ENCODE measurements at places on chromosomes 4 and X.

GRCh38 chrX:70257423-70258288, 2.3 kb downstream of the P2RY4 start:
- no peak for DNase-seq

GRCh38 chr4:48639807-48640206, 140.3 kb downstream of the FRYL start:
- no peak for DNase-seq

DNA sequence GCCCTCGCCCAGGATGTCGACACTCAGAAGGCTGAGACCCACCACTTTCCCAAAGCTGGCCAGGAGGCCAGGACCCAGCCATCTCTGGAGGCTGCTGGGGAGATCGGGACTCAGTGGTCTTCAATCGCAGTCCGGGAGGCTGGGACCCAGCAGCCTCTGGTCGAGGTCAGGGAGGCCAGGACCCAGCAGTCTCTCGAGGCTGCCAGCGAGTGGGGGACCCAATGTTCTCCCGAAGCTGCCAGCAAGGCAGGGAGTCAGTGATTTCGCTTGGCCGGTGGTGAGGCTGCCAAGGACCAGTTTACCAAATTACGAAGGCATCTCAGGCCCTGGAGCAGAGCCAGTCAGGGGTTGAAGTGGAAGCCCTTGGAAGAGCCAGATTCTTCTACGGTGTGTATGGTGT, 181.6 kb downstream of the NAF1 start:
- DNase-seq = no peak

DNA sequence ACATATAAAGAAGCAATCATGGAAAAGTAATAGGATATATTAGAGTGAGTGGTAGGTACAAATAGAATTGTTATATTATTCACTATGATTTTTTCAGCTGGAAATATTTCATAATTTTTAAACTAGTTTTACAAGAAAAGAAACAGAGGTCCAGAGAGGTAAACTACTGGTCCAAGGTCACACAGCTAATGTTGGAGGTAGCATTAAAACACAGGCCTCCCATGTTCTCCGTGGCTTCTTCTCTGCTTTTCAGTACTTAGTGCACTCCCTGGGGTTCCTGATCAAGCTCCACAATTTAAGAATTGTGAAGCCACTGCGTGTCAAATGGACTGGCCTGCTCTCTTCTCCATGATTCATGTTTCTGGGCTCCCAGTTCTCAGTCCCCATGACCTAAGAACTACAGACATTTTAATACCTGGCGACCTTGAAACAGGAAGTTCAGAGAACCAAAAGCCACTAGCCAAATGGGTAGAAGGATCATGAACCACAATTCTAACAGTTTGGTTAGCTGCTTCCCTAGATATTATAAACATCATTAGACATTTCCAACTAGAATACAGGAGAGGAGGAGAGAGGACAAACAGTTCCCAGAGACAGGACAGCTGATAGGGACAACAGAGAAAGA, 172.0 kb upstream of the KLF3 start:
- no peak for DNase-seq

GRCh38 chr4:135277068-135277979, 1075.7 kb upstream of the PABPC4L start:
- no peak for DNase-seq

GRCh38 chr4:157052429-157053040, 23.4 kb upstream of the GLRB start:
- DNase-seq = no peak

DNA sequence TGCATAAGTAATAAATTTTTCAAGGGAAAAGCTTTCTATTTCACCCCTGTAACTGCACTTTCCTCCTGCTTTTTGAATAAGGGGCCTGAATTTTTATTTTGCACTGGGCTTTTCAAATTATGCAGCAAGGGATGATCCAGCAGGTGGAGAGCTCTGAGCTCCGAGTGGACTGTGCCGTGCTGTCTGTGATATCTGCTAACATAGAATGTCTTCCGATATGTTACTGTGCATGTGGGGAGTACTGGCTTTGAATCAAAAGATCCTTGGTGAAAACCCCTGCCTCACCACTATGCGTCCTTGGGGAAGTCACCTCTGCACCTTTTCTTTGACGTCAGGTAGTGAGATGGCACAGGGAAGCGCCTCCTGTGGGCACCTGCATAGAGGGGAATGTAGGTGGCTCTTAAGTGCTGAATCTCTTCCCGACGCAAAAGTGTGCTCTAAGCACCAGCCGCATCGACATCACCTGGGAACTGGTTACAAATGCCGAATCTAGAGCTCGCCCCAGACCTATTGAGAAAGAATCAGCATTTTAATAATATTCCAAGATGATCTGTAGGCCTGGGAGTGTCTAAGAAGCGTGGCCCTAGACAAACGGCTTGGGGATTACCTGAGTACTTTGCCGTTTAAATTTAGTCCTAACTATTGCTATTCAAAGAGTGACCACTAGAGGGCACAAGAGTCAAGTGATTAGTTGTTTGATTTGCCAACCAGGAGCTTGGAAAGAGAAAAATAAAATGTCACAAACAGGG, 19.2 kb upstream of the WFS1 start:
- peak; percentile 54 for DNase-seq

- no peak for DNase-seq
These were observed 49.4 kb upstream of the USP38 start for GRCh38 chr4:143135358-143135757.

GRCh38 chr4:27023366-27023765, 162.7 kb downstream of the STIM2 start:
- no peak for DNase-seq

DNA sequence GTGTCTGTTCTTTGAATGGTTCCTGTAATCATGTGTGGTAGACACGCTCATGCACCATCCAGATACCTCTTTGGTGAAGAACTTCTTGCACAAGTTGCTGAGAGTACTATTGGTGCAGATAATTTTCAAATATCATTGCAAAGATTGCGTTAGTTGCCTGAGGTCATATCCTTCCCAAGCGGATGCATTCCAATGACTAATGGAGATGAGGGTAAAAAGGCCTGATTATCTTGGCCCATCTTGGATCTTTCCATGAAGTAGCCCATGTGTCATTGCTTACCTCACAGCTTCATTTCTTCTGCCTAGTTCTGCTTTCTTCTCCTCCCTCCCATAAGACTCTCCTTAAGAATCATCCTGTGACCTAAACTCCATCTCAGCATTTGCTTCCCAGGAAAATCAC, 384.9 kb upstream of the CNKSR2 start:
- no peak for DNase-seq

DNA sequence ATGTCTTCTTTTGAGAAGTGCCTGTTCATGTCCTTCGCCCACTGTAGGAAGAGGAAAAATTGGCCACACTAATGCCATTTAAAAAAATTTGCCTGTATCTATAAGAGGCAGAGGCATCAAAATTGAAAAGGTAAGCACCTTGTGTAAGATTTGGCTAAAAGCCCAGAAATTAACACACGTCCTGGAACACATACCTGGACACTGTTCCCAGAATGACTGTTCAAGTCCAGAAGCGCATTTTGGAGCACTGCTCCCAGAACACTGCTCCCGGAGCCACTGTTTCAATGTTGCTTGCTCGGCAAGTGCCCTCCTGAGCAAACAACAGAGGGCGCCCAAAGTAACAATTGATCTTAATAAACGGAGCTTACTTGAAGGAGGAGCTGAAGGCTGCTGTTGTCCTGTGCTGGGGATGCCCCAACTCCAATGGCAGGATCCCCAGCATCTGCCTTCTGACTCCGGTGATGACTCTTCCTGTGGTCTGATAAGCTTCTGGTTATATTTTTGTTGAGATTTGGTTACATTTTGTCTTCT, 1958.6 kb downstream of the C4orf33 start:
- no peak for DNase-seq

- DNase-seq = peak; percentile 32
These were observed 30.7 kb downstream of the HS3ST1 start for GRCh38 chr4:11397819-11398610.

DNA sequence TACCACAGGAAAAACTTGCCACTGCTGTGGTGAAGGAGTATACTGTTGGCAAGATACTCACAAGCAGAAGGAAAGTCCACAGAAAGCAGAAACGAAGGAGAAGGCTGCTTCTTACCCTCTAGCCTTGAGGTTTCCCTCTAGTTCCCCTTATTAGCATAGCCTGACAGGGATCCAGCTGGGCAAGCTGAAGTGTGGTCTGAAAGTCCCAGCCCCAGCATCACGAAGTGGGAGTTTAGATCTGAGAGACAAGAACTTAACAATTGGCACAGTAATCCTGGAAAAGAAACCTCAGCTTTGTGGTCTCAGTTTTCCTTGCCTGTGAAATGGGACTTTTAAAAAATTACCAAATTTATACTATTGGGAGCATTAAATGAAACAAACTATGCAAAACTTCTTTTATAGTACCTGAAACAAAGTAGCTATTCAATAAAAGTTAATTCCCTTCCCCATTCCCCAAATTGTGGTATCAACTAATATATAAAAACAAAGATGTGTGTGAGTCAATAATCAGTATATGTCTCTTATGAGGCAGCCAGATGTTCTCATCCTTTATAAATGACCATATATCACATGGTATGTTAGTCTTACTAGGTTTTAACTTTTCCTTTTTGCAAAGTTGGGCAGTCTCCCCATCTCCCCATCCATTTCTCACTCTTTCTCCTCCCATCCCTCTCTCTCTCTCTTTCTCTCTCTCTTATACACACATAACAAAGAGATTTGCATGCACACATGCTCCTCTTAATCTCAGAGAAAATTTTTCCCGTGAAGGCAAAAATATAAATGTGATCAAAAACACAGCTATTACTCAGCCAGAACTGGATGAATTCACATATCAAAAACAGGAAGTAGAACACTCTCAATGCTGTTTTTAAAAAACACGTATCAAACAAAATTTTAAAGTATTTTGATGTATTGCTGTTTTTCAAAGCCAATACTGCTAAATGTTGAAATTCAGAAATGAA, 57.8 kb downstream of the SCFD2 start:
- DNase-seq = no peak

- DNase-seq = no peak
These were observed 261.8 kb upstream of the TAPT1 start for GRCh38 chr4:16488084-16488483.

DNA sequence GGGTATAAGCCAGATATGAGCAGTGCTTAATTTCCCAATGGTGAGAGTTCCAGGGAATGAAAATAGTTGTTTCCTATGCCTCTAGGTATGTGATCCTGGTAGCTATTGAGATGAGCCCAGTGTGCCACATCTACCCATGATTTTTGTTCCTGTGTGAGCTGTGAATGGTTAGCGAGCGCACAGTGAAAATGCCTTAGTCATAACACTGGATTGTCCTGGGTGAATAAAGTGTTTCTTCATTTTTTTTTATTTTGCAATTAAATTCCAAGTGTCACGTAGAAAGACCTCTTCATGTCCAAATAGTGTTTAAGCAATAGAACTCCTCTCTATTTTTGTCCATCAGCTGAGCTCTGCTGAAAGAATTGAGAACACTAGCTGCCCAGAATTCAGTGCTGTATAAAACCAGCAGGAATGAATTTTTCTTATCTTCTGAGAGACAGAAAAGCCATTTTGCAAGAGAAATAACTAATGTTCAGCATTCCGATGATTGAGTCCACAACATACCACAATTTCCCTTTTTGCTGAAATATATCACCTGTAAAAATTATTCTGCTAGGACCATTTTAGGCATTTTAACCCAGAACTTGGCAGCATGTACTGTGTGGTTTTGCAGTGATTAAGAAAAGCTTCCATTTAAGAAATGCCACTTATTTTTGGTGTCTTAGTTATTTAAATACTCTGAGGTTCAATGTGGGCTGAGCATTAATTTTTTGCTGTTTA, 5.6 kb downstream of the MAOA start:
- no peak for DNase-seq

- no peak for DNase-seq
These were observed 2.3 kb downstream of the PRRG3 start for GRCh38 chrX:151697522-151697921.

Measured in GM12891 (cell line).